ENCODE measurements at places on chromosomes 6 and 20.

DNA sequence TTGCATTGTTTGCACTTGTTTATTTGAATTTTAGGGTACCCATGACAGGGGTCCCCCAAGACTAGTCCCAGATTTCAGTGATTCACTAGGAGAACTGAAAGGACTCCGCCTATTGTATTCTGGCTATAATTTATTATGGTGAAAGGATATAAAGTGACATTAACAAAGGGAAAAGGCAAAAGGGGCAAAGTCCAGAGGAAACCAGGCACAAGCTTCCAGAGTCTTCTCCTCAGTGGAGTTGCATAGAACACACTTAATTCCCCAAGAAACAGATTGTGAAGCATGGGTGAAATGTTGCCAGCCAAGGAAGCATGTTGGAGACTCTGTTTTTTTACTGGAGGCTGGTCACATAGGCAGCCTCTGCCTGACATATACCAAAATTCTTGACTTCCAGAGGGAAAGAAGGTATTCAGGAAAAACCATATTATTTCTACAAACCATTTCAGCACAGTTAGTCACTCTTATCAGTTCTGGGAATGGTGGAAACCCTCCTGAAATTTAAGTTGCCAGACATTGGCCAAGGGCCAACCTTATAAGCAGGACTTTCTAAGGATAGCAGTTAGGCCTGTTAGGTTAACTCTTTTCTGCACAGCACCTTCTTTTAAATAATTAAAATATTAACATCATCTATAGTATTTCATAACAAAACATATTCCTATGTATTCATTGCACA is 71.8 kb downstream of the FIG4 start:
- no peak for DNase-seq

DNA sequence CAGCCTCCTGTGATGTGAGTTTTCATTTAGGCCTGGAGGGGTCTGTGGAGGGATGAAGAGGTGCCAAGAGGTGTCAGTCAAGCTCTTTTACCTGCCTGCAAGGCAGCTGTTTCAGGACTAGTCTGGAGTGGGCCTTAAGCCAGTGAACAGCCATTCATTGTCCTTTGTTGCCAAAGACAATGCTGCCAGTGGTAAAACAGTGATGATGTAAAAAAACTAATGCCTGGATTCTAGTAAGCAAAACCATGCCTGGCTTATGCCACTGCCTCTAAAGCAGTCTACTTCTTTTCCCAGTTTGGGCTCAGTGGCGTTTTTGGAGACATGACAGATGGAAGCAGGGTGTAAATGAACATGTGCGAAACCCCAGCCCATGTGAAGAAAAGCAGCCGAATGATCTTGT is 93.5 kb upstream of the KCNK16 start:
- DNase-seq, result no peak

GRCh38 chr6:135458051-135458450 is 39.5 kb downstream of the AHI1 start:
- peak; percentile 20 for DNase-seq

DNA sequence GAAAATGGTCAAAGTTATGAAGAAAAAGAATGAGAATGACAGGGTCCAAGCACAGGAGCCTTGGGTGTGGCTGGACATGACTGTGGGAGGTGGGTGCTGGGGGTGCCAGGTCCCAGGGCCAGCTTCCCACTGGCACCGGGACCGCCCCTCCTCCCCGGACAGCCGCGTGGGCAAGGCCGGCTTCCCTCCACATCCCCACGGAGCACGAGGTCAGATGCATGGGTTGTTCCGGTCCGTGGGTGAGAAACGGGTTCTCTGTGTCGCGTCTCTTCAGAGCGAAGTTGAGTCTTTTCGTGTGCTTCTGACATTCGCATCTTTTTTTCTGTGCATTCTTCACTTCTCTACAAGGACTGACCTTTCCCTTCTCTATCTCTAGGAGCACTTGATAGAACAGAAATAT is 30.1 kb downstream of the KIF25 start:
- DNase-seq, result no peak

DNA sequence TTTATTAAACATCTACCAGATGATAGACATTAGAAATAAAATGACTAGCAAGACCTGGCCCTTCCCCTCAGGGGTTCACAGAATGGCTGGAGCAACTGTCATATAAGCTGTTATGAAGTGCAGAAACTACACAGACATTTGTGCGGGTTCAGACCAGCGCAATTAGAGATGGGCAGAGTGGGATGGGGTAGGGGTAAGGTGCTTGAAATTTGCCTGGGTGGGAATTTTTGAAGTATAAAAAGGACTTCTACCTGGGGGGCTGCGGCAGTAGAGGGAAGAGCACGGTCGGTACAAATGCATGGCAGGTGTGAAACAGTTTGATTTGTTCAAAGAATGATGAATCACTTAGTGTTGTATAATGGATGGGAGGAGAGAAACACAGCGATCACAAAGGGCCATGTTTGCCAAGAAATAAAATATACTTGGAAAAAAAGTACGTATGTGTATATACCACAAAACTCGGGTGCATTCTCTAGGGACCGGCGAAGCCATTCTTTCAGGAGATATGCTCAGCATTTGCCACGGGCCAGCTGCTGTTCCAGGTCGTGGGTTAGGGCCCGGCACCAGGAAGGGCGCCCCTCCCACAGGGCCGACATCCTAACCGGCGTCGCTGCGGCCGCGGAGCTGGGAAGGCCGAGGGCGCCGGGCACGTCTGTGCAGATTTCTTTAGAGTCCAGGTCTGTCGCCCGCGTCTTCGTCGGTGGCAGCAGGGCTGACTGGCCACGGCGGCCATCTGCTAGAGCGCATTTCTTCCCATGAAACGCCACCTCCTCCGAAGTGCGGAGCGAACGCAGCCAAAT is 809 bp upstream of the NOL7 start:
- peak; percentile 27 for DNase-seq

DNA sequence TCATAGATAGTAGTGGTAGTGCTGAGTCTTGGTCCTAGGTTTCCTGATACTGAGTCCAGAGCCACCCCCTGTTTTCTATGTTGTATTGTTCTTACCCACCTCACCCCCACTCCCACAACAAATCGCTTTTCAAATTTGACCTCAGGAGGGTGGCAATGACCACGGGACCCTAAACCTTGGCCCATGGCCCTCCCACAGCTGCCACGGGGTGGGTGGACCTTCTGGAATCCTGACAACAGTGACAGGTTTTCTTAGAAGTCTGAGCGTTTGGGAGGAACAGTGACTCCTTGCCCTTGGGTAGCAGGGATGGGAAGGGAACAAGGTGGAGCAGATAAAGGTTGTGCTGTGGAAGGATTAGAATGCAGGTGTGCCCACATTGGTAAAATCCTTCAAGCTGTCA is 36.9 kb downstream of the TGM3 start:
- DNase-seq, result no peak

DNA sequence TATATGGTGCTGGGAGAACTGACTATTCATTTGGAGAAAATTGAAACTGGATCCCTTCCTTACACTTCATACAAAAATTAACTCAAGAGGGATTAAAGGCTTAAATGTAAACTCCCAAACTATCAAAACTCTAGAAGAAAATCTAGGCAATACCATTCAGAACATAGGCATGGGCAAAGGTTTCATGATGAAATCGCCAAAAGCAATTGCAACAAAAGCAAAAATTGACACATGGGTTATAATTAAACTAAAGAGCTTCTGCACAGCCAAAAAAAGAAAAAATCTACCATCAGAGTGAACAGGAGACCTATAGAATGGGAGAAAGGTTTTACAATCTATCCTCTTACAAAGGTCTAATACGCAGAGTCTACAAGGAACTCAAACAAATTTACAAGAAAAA is 851.3 kb upstream of the MAN1A1 start:
- no peak for DNase-seq

- DNase-seq, result no peak
Measured at GRCh38 chr6:43338243-43338642, 29.6 kb upstream of the CRIP3 start.

GRCh38 chr6:15026832-15027231 is 219.0 kb upstream of the JARID2 start:
- peak; percentile 57 for DNase-seq

DNA sequence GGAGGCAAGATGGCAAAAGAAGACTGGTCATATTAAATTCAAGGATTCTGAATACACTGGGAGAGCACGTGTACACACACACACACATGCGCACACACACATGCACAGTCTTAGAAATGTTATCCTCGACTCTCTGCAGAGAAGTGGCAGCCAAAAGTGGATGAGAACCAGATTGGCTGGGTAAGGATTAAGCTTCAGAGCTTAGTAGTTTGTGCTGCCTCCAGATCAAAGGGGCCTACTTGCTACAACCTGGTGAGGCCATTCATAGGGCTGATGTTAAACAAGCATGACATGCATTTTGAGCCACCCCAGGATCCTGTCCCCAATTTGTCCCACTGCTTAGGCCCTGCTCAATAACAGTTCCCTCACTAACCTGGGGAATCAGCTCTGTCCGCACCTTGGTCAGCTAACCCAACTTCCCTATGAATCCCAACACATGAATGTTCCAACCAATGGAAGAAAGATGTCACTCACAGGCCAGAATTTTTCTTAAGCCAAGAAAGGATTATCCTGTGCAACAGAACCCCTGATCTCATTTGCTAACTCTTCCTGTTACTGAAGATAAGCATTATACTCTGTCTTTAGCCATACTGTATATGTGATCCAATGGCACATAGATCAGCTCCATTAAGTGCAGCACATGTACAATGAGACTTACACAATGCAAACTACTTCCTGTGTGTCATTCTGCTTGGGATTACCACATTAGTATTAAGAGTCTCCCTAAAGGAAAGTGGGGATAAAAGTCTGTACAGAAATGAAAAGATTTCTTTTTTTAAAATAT is 31.0 kb downstream of the TOMM6 start:
- no peak for DNase-seq

DNA sequence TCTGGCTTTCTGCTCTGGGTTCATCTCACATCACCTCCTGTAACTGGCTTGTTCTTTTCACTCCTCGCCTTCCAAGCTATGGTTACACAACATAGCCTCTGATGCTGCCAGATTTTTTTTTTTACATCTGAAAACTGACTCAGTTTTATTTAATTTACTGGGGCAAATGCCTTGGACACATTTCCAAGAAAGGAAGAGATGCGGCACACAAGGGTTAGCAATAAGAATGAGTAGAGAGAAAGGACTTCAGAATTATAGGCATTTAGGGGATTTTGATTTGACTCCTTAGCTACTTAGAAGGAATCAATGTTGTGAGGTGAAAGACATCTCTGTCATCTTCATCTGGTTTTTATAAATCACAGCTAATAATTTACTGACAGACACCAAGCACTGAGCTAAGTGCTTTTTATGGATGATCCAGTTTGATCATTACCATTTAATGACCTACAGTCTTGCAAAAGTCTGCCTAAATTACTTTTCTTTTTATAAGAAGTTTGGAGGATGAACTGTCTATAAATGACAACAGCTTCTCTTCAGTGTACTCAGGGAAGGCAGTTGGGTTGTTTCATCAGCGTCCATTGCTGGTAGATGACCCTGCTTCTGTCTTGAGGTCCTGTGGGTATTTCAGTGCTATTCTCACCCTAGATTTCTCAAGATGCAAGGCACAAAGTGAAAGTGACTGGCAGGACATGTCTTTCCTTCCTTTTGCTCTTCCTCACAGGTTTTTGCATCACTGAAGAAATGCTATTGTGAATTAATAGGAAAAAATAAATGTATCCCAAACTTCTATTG is 31.1 kb downstream of the LAMA4 start:
- DNase-seq, result peak; percentile 59

DNA sequence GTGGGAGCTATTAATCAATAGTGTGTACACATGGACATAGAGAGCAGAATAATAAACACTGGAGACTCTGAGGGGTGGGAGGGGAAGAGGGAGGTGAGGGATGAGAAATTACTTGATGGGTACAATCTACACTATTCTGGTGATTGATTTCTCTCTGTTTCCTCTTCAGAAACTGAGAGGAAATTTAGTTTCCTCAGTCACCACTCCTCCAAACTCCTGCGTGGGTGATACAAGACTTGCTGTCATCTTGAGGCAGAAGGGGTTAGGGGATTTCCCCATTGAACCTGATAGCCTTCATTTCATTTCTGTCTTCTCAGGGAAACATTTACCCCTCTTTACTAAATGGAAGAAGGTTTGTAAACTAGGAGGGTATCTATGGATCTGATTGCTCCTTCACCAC is 84.3 kb upstream of the ESR1 start:
- no peak for DNase-seq

- no peak for DNase-seq
Measured at GRCh38 chr20:5282561-5282960, 34.2 kb downstream of the PROKR2 start.

DNA sequence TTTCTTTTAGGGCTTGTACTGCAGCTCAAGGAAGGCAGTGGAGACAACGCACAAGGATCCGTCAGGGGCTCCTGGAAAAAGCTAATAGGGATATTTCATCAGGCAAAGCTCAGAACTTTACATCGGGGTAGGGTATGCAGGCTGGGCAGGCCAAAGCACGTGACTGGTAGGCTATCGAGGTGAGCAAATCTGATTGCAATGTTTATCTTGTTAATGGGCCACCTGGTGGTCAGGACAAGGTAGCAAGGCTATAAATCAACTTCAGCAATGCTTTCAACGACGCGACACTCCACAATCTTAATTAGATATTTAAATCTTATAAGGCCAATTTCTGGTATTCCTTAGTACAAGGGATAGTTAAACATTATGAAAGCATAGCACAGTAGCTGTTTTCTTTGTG is 1302.8 kb upstream of the EYS start:
- DNase-seq, result no peak

DNA sequence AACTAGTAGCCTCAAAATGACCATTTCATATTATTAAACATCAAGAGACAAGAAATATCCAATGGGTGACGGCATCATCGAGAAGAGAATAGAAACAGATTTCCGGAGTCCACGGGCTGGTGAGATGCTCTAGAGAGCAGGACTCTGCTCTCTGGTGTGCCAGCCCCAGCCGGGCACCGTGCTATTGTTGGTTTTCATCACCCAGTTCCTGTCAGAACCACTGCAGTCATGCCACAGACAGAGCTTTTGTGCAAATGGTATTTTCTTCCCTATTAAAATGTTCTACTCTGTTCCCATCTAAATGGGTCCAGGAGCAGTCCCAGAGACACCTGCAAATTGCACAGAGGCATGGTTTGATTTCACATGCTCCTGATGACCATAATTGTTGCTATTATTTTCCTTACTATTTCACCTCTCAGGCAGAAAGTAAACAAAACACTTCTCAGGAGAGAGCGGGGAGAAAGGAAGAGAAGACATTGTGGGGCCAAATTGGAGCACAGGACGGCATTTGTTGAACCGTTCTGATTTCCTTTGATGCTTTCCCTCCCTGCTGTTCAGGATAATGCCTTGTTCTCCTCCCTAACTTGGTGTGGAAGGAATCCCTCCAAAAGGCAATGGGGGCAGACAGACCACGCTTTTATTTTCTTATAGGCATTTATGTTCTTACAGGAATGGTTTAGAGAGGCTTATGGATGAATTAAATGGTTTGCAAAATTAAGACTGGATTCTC is 11.4 kb upstream of the RAMACL start:
- DNase-seq, result no peak

DNA sequence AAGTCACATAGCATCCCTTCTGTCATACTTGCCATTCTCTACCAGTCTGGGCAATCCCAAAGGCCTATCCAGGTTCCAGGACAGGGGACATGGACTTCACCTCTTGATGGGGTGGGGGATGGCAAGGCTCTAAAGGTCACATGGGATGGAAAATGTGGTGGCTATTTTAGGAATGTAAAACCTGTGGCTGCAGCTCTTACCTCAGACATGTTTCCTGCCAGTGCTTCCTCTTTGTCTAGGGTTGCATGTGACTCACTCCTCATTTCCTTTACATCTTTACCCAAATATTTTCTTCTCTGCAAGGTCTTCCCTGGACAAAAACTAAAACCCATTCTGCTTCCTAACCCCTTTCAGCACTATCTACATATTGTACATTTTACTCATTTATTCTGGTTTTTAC is 135.7 kb downstream of the BTBD3 start:
- DNase-seq, result peak; percentile 71

GRCh38 chr6:138545621-138545980 is 46.3 kb upstream of the NHSL1 start:
- DNase-seq, result peak; percentile 74

GRCh38 chr20:59835057-59835447 is 98.4 kb downstream of the SYCP2 start:
- peak; percentile 11 for DNase-seq
